Cerebellar nuclear complex (tissue), 1 donor: ENCODE measurements at places on chromosomes 3 and 15.
A peak's percentile ranks its signal among the peaks of the same experiment; 100 is the strongest.

GRCh38 chr15:84400820-84401219, 165.2 kb downstream of the GOLGA6L4 start:
- DNase-seq, result no peak

- DNase-seq, result no peak
Observed at GRCh38 chr15:33443708-33444107, 132.9 kb downstream of the RYR3 start.

DNA sequence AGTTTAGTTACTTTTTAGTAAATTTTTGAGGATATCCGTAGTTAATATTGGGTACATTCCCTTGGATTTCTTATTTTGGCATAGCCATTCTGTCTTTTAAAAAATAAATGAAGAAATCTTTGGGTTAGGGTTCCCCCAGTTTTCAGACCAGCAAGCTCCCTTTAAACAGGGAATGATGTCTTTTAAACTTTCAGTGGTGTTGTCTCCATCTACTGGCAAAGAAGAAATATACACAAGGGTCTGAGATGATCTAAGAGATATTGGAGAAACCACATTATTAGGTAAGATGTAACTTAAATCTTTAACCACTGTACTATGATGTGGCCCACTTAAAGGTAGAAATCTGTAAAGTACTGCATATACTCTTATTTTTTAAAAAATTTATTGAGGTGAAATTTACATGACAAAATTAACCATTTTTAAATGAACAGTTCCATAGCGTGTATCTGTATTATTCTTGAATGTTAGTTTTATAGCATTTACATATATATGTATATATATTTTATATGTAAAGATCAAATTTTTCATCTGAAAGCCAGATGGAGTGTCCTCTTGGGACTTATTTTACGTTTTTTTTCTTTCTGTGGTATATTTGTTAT, 35.1 kb upstream of the EIF3J start:
- no peak for DNase-seq

DNA sequence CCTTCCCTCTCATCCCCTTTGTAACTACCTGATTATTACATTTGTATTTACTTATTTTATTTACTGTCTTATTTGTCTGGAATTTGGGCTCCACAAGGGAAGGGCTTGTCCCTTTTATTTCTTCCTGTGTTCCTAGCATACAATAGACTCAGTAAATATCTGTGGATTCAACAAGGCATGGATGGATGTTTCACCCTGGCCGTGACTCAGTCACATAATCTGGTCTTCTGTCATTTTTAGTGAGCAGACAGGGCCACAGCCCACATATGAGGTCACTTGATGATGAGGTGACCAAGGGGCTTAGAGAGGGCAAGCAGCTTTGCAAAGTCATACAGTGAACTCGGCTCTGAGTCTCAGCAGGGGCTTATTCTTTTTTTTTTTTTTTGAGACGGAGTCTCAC, 7.8 kb upstream of the DAG1 start:
- no peak for DNase-seq

DNA sequence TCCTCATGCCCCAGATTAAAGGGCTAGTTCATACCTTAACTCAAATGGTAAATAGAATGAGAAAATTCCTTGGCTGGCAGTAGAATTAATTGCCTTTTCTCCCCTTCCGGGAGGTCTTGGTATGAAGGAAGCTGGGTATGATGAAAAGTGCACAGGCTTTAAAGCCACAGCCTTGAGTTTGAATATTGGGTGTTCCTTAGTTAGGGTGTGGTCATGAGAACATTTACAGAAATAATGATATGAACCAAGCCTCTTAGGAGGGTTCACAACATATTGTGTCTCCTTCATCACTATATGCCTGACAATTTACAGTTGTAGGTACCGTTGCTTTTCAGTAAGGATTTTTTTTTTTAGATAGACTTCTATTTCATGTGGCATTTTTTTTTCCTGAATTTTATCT, 48.1 kb downstream of the PYDC2 start:
- DNase-seq, result no peak

GRCh38 chr3:53065841-53066480, 20.1 kb upstream of the SFMBT1 start:
- no peak for DNase-seq

- peak; percentile 83 for DNase-seq
Observed at GRCh38 chr3:42556089-42556632, 25.6 kb downstream of the SEC22C start.

- no peak for DNase-seq
Observed at GRCh38 chr3:30631243-30631904, 25.0 kb downstream of the TGFBR2 start.

DNA sequence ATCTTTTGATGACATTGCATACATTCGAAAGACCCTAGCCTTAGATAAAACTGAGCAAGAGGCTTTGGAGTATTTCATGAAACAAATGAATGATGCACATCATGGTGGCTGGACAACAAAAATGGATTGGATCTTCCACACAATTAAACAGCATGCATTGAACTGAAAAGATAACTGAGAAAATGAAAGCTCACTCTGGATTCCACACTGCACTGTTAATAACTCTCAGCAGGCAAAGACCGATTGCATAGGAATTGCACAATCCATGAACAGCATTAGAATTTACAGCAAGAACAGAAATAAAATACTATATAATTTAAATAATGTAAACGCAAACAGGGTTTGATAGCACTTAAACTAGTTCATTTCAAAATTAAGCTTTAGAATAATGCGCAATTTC, 16.7 kb downstream of the KCNMB3 start:
- DNase-seq, result no peak

DNA sequence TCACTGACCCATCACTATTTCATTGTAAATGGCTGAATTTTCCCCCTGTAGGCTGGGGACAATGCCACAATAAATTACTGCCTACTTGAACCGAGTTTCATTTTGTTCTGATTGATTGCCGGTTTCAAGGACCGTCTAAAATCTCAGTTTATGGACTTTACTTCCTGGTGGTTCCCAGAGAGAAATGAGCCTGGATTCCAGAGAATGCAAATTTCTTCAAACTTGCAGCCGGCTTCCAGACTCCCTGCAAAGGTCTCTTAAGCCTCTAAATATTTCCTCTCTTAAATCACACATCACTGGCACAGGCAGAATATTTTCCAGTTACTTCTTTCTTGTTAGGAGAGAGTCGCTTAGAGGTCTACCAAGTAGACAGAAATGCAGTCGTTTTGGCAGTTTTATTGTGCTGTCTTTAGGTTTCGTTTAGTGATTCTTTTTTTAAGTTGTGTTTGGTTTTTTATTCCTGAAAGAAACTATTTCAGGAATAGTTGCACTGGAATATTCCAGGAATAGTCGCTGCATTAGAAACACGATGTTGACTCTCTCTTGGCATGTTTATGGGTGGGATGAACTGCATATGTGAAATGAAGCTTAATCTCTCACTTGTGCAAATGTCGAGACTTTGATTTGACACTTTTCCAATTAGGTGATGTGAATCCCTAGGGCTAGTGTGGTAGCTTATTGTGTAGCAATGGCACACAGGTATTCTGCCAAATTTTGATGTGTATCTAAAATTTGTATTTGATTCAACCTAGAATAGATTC, 284.1 kb upstream of the NR2E3 start:
- no peak for DNase-seq

GRCh38 chr3:99439892-99440291, 198.5 kb upstream of the COL8A1 start:
- DNase-seq, result no peak

GRCh38 chr15:43274136-43274535, 7.4 kb upstream of the TGM5 start:
- no peak for DNase-seq

GRCh38 chr3:178665747-178666146, 129.5 kb downstream of the KCNMB2 start:
- no peak for DNase-seq

- no peak for DNase-seq
Observed at GRCh38 chr3:184498986-184499606, 62.5 kb upstream of the EPHB3 start.

DNA sequence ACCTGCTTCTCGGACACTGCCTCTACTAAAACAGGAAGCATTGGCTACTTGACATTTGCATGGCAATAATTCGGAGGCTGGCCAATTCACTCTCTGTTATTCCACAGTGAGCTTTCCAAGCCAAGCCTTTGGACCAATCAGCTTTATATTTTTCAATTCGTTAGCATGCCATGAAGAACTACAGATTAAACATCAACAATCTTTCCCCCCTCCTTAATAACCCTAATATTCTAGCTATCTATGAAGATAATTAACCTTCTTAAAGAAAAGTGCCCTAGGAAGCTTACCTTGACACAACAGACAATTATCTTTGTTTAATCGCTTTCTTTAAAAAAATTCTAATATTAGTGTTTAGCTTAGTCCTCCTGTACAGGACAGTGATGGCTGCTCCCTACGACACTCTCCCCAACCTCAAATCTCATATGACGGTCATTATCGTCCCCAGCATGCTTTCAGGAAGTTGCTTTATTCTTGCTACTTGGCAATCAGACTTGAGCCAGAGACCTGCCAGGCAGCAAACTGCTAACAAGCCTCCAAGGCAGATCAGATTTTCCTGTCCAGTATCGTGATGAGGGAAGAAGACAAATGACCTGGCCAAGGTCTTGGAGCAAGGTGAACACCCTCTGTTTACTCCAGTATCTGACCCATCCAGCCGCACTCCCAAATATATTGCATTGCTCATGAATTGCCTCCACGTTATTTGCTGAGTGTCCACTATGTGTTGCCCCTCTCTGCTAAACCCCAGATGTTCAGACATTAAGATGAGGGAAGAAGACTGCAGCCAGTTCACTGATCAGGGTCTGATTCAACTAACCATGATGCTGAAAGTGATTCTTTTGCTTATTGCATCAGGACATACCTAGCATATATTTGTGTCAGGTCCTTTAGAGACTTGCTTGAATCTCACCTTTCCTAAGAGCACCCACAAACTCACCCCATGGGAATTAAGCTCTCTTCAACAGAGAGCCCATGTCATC, 68.1 kb upstream of the LPP start:
- DNase-seq, result no peak

GRCh38 chr3:122214711-122215110, 31.2 kb downstream of the CASR start:
- DNase-seq, result no peak

GRCh38 chr3:142876417-142876816, 12.5 kb downstream of the PCOLCE2 start:
- no peak for DNase-seq

- DNase-seq, result no peak
Observed at GRCh38 chr3:48598323-48599076, 3.4 kb upstream of the COL7A1 start.

GRCh38 chr3:120192579-120192978, 92.4 kb downstream of the GPR156 start:
- no peak for DNase-seq

GRCh38 chr3:47266709-47267489, 15.7 kb downstream of the KIF9 start:
- no peak for DNase-seq

DNA sequence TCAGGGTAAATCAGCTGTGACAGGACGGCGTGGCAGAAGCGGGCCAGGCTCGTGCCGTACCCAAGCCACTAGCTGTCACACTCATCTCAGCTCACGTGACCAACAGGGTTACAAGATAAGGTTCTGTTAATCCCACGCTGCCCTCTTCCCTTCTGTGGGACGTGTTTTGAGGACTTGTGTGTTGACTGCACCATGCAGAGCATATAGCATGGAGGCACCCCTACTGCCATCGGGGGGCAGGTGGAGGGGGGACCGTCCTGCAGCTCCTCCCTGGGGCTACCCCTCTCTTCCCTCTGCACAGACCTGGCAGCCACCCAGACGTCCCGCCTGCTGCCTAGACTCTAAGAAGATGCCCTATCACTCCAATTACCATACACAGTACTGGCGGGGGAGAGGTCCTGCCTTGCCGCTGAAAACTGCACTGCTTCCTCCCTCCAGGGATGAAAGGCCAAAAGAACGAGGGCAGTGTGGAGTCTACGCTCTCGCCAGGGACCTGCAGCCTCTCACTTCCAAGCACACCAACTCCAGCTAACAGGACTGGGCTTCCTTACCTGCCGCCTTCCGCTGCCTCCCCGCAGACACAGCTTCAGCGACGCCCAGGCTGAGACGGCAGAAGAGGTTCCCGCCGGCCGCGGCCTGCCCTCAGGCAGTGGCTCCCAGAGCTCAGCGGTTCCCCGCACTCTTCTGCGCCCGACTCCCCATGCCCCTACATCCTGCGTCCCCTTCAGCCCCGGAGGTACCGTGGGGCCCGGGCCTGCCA, at the start of gene TNK2:
TSS of gene TNK2 (minus strand) at position 618 of the 760 bp plus-strand sequence. CDS start 19,963 bp downstream, outside the sequence.
- peak; percentile 1 for DNase-seq

- DNase-seq, result no peak
Observed at GRCh38 chr3:99776516-99777209, 41.0 kb upstream of the CMSS1 start.
